Activated B cell treated with CpG ODN at 0.5 μM for 24 hours (primary cell): ENCODE measurements at places on chromosomes 2 and 18.

- DNase-seq = no peak
- no peaks in the 10 kb centered on the region for H3K27me3 ChIP-seq
- H3K4me3 ChIP-seq = no peak overlapping the region
- H3K27ac ChIP-seq = no peak overlapping the region
- no peaks in the 10 kb centered on the region for H3K4me1 ChIP-seq
These were observed 7.2 kb upstream of the USP34 start for GRCh38 chr2:61478086-61478485.

DNA sequence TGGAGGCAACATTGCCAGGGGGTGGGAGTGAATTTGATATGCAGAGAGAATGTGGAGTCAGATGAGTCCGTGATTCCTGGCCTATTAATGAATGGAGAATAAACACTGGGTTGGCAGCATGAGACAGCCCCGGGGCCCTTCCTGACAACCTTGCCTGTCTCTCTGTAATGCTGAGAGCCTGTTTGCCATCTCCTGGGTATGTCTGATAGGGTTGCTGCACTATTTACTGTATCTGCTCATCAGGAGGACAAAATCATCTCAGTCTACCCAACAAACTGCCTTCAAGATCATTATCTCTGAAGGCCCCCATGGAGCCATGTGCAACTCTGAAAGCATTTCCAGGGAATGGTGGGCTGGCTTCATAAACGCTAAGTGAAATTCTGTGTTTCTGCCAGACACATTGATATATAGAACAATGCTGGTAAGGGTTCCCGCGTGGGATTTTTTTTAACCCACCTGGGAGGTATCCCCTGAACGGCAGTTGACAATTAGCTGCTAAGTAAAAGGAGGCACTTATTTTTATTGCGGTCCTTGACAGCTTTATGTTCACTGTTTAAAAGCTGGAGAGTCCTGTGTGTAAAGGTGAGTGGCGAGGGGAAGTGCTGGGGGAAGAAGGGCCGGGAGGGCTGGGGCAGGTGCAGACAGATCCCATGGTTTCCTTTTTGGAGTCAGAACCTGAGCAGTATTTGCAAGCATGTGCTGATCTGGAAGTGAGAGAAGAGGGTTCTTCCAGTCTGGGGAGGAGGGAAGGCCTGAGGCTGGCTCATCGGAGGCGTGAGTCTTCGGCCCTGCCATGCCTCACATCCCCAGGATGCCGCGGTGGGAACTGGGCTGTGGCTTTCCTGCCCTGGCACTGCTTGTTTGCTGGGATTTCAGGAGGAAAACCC lies 64.8 kb downstream of the ARHGAP25 start:
- no peak for DNase-seq
- peaks cover 62% of the 10 kb centered on the region for H3K36me3 ChIP-seq

DNA sequence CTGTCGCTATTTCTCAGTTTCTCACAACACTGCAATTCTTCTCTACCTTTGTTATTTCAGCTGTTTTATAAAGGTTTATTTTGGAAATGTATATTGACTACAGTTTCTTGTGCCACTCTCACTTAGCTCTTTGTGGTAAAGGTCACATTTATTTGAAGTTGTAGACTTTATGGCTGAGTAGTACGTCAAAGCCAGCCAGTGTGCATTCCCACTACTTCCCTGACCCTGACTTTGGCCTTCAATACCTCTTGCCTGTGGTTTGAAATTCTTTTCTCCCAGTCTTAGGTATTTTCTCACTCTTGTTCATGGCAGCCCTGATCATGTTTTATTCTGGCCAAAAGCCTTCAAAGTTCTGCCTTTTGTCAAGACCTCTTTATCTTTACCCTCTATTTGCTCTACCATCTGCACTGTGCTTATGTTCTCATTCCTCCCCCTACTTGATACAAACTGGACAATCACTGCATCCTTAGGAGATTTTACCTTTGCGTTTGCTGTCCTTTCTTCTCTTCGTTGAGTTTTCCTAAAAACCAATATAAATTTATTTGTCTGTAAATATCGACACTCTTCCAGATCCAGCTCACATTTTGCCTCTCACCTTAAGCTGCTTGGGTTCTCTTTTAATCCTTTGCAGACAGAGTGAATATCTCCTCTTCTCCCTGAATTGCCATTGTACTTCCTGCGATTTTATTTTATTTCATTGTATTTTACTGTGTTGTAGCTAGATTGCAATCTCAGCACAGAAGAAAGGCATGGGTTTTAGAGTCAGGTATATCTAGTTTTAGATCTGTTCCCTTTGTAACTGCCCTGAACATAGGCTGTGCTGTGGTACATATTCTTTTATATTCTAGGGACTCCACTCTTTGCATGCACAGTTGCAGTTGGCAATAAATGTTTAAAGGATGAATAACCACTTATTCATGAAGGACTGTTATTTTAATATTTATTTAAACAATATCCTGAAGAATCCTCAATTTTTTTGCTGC lies 31.2 kb downstream of the GULP1 start:
- H3K4me1 ChIP-seq = no peaks in the 10 kb centered on the region
- no peak overlapping the region for H3K27ac ChIP-seq

DNA sequence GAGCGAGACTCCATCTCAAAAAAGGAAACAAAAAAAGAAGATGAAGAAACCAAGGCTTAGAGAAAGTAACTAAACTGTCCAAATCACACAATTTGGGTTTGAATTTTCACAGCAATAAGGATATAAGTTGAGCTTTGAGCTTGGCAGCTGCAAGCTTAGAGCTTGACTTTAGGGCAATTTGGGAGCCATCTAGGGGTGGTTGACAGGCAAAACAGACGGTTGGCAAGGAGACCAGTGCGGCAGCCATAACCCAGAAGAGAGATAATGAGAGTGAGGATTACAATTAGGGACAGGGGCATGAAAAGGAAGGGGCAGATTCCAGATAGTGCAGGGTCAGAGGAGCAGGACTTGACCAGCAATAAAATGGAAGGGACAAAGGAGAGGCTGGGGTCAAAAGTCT lies 382.2 kb upstream of the HNRNPA3 start:
- no peaks in the 10 kb centered on the region for H3K4me1 ChIP-seq
- H3K27me3 ChIP-seq = peaks cover 11% of the 10 kb centered on the region
- H3K36me3 ChIP-seq = no peaks in the 10 kb centered on the region
- no peak overlapping the region for H3K4me3 ChIP-seq

DNA sequence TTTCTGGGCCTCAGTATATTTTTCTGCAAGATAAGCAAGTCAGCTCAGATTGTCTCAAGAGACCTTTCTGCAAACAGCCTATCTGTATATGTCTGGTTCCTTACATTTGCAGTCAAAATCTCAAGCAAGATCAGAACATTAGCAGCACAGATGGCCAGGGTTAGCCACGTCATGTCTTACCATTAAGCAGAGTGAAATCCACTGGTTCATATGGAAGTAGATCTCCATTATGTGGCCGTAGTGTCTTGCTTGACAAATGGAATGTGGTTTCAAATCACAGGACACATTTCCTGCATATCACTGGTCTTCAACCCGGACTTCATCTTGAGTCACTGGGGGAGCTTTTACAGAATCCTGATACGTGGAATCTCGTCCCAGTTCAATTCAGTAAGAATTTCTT lies 500.2 kb downstream of the FBXO15 start:
- H3K4me1 ChIP-seq = no peaks in the 10 kb centered on the region
- DNase-seq = no peak
- no peaks in the 10 kb centered on the region for H3K27me3 ChIP-seq
- no peak overlapping the region for H3K27ac ChIP-seq
- H3K36me3 ChIP-seq = no peaks in the 10 kb centered on the region

DNA sequence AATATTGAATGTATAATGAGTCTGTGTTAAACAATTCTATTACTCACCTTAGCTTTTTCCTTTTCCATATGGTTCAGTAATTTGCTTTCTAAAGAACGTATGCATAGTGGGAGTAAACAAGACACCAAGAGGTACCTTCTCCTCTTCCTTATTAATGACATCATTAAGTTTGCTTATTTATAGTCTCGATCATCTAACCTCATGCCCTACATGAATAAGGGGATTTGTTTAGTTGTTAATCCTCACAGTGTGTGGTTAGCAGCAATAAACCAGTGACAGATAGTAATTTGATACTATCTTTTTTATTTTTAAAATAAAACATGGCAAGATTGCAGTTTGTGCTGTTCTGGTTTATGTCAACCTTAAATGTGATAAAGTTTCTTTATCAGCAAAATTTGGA lies 69.7 kb downstream of the COBLL1 start:
- no peak for DNase-seq
- no peak overlapping the region for H3K27ac ChIP-seq
- no peak overlapping the region for H3K4me3 ChIP-seq
- no peaks in the 10 kb centered on the region for H3K27me3 ChIP-seq
- peaks cover 10% of the 10 kb centered on the region for H3K4me1 ChIP-seq

- no peaks in the 10 kb centered on the region for H3K4me1 ChIP-seq
- no peaks in the 10 kb centered on the region for H3K36me3 ChIP-seq
- H3K27me3 ChIP-seq = no peaks in the 10 kb centered on the region
- H3K27ac ChIP-seq = no peak overlapping the region
These were observed 29.6 kb upstream of the ENOSF1 start for GRCh38 chr18:741931-742512.
